Ureter (tissue), 1 donor: ENCODE measurements at places on chromosomes 13 and 19. TPM values are rescaled to one million over a fixed set of nuclear protein-coding genes. Genes with fewer than 3 reads are reported as not detected.

TMEM221 gene
- total RNA-seq: 0.31 TPM

METTL21C gene
- not detected for total RNA-seq

CGB5 gene
- 1.1 TPM for total RNA-seq

PEX11G gene
- total RNA-seq: 7.8 TPM

SACS gene
- total RNA-seq: 16.2 TPM

PINLYP gene
- 11.8 TPM for total RNA-seq

HIPK4 gene
- 0.34 TPM for total RNA-seq

SIGLEC5 gene
- total RNA-seq: 1.2 TPM

APLP1 gene
- total RNA-seq: 6.2 TPM

ZNF345 gene
- total RNA-seq: 9.8 TPM

DIAPH3 gene
- total RNA-seq: 0.23 TPM

SF3A2 gene
- 65.8 TPM for total RNA-seq

CRTC1 gene
- 19.7 TPM for total RNA-seq

CEBPA gene
- 34.1 TPM for total RNA-seq
